ENCODE measurements at places on chromosomes 13 and 19.
A peak's percentile ranks its signal among the peaks of the same experiment; 100 is the strongest.

GRCh38 chr13:73090116-73090822 is 31.5 kb downstream of the KLF5 start:
- DNase-seq, result no peak

GRCh38 chr13:46992383-46992952 is 95.6 kb upstream of the HTR2A start:
- no peak for DNase-seq

DNA sequence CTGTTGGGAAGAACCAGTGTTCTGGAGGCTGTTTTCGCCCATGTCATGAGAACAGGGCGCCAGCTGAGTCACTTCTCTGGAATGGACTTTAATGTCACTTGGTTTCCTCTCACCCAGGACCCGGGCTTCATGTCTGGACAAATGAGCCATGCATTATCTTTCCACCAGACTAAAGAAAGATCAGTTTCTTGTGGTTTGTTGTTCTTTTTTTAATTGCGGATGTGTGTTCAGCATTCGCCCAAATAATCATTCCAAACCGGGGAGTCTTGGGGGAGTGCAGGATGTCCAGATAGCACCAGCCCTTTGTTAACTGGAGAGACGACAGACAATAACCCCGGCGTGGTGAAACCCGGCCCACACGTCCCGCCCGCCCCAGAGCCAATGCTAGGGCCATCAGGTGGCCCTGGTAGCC is 102.5 kb downstream of the COL4A2 start:
- DNase-seq, result no peak

- peak; percentile 58 for DNase-seq
These were observed 11.6 kb upstream of the RASA3 start for GRCh38 chr13:114143806-114144605.

- DNase-seq, result no peak
These were observed 1.7 kb downstream of the MCF2L start for GRCh38 chr13:112970552-112971287.

GRCh38 chr19:9796113-9796773 is 22.6 kb downstream of the FBXL12 start:
- peak; percentile 94 for DNase-seq

GRCh38 chr13:91313103-91313502 is 34.4 kb upstream of the MIR17HG start:
- peak; percentile 57 for DNase-seq

GRCh38 chr13:80151016-80151415 is 189.9 kb downstream of the SPRY2 start:
- no peak for DNase-seq

DNA sequence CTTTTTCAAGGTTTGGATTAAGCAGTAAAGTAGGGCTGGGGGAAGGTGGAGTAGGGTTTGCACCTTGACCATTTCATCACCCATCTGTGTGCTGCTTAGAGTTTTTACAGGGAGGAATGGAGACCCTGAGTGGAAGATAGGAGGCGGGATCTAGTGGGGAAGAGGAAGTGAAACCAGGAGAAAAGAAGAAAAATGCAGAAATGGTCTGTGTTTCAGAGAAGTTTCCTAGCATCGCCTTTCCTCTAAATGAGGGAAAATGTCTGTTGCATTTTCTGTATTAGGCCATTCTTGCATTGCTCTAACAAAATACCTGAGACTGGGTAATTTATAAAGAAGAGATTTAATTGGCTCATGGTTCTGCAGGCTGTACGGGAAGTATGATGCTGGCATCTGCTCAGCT is 64.1 kb downstream of the TPT1 start:
- peak; percentile 3 for DNase-seq

GRCh38 chr13:111913761-111914140 is 153.2 kb upstream of the SOX1 start:
- DNase-seq, result no peak

GRCh38 chr19:41420101-41420880 is 6.9 kb downstream of the B3GNT8 start:
- peak; percentile 28 for DNase-seq

DNA sequence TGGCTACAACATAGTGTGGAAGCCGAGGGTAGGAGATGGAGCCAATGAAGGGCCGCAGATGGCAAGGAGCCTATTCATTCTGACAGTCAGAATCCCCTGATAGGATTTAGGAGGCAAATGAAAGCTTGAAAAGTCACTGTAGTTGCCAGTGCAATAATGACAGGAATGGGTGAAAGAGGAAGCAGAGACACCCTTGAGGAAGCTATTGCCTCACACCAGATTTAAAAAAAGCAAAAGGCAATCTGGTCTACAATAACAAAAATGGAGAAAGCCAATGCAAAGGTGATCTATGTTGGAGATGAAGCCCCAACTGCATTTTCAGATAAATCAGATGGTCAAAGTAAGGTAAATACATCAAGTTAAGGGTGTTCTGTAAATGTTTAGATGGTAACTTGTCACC is 158.5 kb downstream of the TUBA3C start:
- no peak for DNase-seq

GRCh38 chr19:560121-560520 is 12.3 kb upstream of the BSG start:
- DNase-seq, result no peak

GRCh38 chr13:39597838-39598237 is 5.2 kb downstream of the LHFPL6 start:
- no peak for DNase-seq

DNA sequence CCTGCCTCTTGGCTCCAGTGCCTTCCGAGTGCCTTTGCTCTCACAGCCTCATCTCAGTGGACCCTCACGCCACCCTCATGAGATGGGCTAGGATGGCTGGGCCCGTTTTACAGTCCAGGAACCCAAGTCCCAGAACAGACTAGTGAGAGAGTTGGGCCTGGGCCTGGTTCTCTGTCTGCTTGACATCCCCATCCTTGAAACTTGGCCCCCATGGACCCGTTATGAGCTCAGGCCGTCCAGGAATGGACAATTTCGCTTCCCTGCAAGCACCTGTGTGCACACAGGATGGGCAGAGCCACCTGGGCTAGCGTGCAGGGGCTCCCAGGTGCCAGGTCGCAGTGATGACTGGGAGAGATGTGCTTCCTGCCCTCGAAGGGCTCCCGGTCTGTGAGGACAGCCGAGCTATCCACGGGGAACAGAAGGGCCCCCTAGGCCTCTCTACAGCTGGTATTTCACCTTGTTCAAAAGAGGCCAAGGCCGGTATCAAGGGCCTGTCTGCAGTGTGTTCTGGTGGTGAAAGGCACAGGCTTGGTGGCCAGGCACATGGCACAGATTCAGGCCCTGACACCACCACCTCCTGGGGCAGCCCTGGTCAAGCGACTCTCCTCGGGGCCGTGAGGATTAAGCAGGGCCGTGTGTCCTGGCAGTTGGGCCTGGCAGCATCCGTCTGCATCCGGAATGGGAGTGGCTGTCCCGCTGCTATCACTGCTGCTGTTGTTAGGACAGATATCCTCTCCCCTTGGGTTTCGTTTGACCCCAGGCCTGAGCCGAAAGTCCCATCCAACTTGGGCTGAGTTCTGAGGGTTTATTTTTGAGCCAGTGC is 38.9 kb downstream of the CAPN12 start:
- DNase-seq, result no peak

DNA sequence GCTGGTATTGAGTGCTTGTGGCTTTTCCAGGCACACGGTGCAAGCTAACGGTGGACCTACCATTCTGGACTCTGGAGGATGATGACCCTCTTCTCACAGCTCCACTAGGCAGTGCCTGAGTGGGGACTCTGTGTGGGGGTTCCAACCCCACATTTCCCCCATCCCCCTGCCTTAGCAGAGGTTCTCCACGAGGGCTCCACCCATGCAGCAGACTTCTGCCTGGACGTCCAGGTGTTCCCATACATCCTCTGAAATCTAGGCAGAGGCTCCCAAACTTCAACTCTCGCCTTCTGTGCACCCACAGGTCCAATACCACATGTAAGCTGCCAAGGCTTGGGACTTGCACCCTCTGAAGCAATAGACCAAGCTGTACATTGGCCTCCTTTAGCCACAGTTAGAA is 25.3 kb upstream of the ZSCAN18 start:
- DNase-seq, result no peak

DNA sequence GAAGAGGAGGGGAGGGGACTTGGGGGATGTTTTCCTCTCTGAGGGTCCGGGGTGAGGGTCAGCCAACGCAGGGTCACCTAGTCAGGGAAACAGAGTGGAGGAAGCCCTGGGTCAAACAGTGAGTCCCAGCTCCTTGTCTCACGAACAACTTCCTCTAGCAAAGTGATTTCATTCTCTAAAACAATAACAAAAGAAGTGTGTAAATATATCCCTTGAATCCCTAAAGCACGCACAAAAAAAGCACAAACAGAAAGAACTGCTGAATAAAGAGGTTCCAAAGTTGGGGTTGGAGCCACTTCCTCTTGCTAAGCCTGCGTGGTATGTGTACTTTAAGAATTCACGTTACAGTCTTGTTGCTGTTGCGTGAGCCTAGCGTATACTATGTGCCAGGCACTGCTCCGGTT is 1.5 kb upstream of the C5AR2 start:
- DNase-seq, result no peak

GRCh38 chr19:46298479-46299003 is 1.7 kb downstream of the HIF3A start:
- no peak for DNase-seq

- DNase-seq, result no peak
These were observed 954.7 kb downstream of the SLITRK6 start for GRCh38 chr13:84844473-84844872.

GRCh38 chr13:44719857-44720671 is 143.9 kb upstream of the TSC22D1 start:
- no peak for DNase-seq

- DNase-seq, result no peak
These were observed 147.1 kb upstream of the SLITRK1 start for GRCh38 chr13:84029396-84029795.

DNA sequence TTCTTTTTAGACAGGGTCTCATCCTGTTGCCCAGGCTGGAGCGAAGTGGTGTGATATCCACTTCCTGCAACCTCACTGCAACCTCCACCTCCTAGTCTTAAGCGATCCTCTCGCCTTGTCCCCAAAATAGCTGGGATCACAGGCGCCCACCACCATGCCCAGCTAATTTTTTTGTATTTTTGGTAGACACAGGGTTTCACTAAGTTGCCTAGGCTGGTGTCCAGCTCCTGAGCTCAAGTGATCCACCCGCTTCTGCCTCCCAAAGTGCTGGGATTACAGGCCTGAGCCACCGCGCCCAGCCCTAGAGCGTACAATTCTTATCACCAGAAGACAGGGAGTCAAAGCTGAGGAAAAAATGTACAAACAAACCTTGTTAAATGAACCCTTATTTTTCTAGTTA is 4.5 kb upstream of the ELOF1 start:
- no peak for DNase-seq

GRCh38 chr19:38543286-38543806 is 74.4 kb downstream of the MAP4K1 start:
- DNase-seq, result no peak

DNA sequence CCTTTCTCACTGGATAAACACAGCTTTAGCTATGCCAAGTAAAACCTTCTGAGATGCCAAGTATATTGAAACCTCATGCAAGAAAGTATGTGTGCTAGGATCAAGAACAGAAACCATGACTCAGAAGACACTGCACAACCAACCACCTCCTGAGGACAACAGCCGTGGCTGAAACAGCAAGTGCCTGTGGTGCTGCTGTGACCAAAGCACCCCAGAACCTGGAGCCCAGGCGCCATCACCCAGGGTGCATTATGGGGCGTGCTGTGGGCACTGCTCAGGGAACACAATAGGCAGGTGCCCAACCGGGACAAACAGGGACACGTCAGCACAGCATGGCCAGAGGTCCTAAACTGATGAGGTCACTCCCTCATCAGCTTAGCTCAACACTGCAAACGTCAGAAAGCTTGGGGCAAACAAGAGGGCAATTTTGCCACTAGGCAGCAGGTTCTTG is 101.3 kb upstream of the SLC15A1 start:
- peak; percentile 4 for DNase-seq

DNA sequence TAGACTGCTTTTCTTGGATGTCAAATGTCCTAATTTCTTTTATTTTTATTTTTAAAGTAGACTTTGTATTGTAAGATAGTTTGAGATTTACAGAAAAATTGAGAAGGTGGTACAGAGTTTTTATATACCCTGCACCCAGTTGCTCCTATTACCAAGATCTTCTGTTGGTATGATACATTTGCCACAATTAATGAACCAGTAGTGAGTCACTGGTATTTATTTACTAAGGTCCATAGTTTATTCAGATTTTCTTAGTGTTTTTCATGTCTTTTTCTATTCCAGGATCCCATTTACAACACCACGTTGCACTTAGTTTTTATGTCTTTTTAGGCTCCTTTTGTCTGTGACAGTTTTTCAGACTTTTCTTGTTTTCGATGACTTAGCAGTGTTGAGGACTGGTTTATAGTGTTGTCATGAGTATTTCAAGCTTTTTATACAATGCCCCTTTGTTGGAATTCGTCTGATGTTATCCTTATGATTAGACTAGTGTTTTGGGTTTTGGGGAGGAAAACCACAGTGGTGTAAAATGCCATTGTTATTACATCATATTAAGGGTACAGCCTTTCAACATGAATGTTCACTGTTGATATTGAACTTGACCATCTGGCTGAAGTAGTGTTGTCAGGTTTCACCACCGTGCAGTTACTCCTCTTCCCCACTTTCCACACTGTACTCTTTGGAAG is 35.9 kb downstream of the COG3 start:
- DNase-seq, result no peak

DNA sequence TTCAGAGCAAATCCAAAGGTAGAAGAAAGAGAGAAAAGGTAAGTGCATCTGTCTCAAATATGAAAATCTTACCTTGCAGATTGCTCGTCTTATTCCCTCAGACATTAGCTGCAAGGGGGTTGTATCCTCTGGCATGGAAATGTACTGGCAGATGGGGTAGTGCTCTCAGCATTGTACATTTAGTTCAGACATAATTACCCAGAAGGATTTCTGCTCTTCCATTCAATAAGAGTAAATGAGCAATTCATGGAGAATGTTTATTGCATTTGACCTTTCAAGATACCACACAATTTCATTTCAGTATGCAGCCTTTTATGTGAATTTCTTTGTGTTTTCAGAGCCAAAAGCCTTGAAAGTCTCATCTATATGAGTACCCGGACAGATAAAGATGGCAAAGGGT is 63.8 kb downstream of the SCEL start:
- DNase-seq, result no peak

GRCh38 chr13:27161980-27162379 is 9.6 kb downstream of the USP12 start:
- no peak for DNase-seq

DNA sequence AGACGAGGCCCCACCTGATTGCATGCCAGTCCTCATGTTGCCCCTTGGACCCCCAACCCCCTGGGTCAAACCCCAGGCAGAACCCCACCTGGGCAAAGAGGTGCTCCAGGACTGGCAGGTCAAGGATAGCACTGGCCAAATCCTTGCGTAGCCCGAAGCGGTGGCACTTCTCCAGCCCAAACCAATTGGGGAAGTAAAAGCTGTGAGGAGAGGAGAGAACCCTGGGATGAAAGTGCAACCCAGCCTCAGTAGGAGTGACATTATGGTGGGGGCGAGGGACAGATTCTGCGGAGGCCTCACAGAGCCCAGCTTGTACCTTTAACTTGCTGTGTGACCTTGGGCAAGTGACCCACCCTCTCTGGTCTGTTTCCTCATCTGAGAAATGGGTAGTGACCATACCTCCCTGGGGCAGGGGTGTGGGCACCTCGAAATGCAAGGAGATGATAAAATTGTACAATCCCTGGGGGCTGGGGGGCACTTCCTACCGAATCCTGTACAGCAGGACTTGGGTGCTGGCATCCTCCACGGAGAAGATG is 4.4 kb downstream of the JAK3 start:
- DNase-seq, result no peak

GRCh38 chr19:1066251-1066747 is 668 bp upstream of the ARHGAP45 start:
- DNase-seq, result no peak

GRCh38 chr13:35475960-35476943 is at the start of gene MAB21L1:
Gene MAB21L1 (minus strand): TSS chr13:35476689. CDS start chr13:35476138, 551 bp downstream.
- peak; percentile 12 for DNase-seq

- DNase-seq, result no peak
These were observed 1.1 kb upstream of the LYL1 start for GRCh38 chr19:13103581-13104359.

Data from CD4-positive, alpha-beta T cell treated with Interferon alpha-2 for 1 hour (primary cell).